Lower leg skin (tissue), 4 donors: ENCODE measurements at places on chromosomes 7 and 10.

- no peak for DNase-seq
Observed at GRCh38 chr10:122981066-122981464, 864 bp downstream of the PSTK start.

DNA sequence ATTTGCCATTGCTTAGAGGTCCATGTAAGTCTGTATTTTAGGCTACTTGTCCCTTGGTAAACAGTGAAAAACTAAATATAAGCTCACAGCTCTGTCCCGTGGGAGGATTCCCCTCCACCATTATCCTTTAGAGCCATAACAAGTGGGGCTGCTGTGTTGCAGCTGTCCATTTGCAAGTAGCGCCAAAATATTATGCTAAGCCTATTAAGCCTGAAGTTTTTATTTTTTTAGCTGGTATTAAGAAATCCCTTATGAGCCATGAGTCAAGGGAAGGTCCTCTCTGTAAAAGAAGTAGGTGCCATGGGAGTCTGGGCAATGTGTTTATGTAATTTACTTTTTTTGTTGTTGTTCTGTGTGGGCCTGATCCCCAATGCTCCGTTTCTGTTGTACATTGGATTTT, 183.9 kb downstream of the THSD7A start:
- DNase-seq = no peak

GRCh38 chr10:80165173-80165572, 32.6 kb downstream of the PLAC9 start:
- DNase-seq = no peak

GRCh38 chr7:46586406-46586805, 665.3 kb upstream of the IGFBP3 start:
- DNase-seq = no peak

GRCh38 chr10:55048830-55049498, 247.9 kb upstream of the PCDH15 start:
- DNase-seq = no peak

- no peak for DNase-seq
Observed at GRCh38 chr10:119701861-119702260, 24.0 kb upstream of the INPP5F start.

- DNase-seq = peak; percentile 87
Observed at GRCh38 chr7:39623732-39624441, 515 bp downstream of the RALA start.

GRCh38 chr7:110595694-110596093, 495.2 kb upstream of the LRRN3 start:
- no peak for DNase-seq

DNA sequence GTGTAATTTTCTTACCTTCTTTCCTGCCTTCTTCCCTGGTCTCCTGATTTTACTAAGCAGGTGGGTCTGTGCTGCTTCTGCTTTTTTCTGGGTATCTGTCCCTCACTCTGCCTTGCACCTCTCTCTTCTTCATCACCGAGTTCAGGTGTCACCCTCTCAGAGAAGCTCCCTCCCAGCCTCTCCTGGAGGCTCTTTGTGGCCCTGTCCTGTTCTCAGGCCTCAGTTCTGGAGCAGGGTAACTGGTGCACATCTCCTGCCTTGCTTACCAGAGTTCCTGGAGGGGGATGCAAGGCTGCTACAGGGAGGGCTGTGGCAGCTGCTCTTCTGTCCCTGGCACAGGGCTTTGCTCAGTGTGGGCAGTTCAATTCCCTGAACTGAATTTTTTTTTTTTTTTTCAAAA, 66.1 kb downstream of the RBM33 start:
- DNase-seq = no peak

DNA sequence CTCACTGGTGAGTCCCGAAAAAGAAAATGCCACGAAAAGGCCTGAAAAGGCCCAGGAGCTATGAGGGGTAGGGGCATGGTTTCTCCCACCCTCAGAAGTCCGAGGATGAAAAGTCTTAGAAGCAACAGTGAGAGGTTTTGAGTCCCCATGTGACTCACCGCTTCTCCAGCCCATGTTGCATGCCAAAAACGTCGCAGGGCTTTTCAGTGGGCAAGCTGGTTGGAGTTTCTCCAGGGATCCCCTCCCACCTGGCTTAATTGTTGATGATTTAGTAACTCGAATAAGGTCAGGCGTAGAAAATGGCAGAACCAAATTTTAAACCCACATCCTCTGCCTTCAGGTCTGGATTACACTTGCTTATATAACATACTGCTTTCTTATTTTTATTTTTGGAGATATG, 96.3 kb upstream of the ARMC3 start:
- no peak for DNase-seq

GRCh38 chr7:22256541-22257096, 100.3 kb downstream of the RAPGEF5 start:
- no peak for DNase-seq

GRCh38 chr7:152136686-152137085, 111.2 kb downstream of the GALNT11 start:
- no peak for DNase-seq

- DNase-seq = no peak
Observed at GRCh38 chr7:120843109-120843508, 14.8 kb downstream of the TSPAN12 start.

GRCh38 chr10:69499726-69500689, 48.7 kb downstream of the TSPAN15 start:
- DNase-seq = no peak
